ENCODE measurements at places on chromosomes 1 and 21. TPM values are rescaled to one million over a fixed set of nuclear protein-coding genes. Genes with fewer than 3 reads are reported as not detected.

The S100A1 gene
- total RNA-seq, result not detected

The TCHHL1 gene
- not detected for total RNA-seq

The LAD1 gene
- total RNA-seq, result 186 TPM

The TMEM269 gene
- total RNA-seq, result 0.18 TPM

The MARK1 gene
- total RNA-seq, result 34.8 TPM

The FCRL2 gene
- 0.42 TPM for total RNA-seq

The SPRR2G gene
- total RNA-seq, result not detected

The F11R gene
- 166 TPM for total RNA-seq

The GBP6 gene
- not detected for total RNA-seq

The UCK2 gene
- 44.7 TPM for total RNA-seq

The HSD3B1 gene
- 0.75 TPM for total RNA-seq

DNA sequence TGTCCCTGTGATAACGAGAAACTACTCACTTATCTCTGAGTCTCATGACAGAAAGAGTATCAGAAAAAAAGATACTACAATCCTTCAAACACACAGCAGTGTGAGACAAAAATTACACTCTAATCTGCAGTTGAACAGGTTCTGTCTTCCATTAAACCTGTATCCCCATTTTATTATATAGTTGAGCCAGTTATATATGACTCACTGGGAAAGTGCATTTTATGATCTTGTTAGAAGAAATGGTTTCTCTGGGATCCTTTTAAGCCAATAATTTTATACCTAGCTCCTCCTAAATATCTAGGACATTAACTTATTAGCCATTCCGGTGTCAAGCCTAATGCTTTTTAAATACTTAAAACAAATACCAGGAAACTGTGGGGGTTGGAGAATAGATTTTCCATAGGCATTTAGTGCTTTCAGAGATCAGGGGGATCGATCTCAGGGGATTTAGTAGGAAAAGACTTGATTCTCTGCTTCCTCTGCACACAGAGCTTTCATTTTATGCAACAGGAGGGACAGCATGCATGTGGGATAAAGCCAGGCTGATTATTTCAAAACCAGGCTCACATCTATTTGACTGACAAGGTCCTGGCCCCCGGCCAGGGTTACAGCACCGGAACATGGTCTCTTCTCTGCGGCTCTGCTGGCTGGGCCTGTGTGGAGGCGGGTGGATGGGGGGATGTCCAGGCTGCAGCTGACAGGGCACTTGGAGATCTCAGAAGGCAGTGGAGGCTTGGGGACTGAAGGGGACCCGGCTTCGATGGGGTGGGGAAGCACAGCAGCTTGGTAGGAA, 310.6 kb downstream of the DISC1 start:
- DNase-seq, result no peak

- DNase-seq, result no peak
Measured at GRCh38 chr1:86583593-86583992, 36.7 kb downstream of the CLCA4 start.

- DNase-seq, result no peak
Measured at GRCh38 chr1:30758785-30759380, 1.3 kb upstream of the LAPTM5 start.

GRCh38 chr1:186286615-186287315, 88.3 kb downstream of the TPR start:
- DNase-seq, result no peak

DNA sequence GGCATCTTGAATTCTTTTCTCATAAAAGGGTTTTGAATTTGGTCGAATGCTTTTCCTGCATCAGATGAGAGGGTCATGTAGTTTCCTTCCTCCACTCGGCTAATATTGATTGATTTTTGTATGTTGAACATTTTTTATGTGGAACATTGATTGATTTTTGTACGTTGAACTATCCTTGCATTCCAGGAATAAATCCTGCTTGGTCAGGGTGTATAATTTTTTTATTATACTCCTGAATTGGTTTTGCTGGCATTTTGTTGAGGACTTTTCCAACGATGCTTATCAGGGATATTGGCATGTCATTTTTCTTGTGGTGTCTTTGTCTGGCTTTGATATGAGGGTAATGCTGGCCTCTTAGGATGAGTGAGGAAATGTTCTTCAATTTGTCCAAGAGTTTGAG, 8.5 kb downstream of the TMEM240 start:
- DNase-seq, result no peak

- no peak for DNase-seq
Measured at GRCh38 chr1:48229317-48229716, 6.8 kb downstream of the SLC5A9 start.

GRCh38 chr1:30729901-30730300, 6.5 kb upstream of the MATN1 start:
- DNase-seq, result no peak

DNA sequence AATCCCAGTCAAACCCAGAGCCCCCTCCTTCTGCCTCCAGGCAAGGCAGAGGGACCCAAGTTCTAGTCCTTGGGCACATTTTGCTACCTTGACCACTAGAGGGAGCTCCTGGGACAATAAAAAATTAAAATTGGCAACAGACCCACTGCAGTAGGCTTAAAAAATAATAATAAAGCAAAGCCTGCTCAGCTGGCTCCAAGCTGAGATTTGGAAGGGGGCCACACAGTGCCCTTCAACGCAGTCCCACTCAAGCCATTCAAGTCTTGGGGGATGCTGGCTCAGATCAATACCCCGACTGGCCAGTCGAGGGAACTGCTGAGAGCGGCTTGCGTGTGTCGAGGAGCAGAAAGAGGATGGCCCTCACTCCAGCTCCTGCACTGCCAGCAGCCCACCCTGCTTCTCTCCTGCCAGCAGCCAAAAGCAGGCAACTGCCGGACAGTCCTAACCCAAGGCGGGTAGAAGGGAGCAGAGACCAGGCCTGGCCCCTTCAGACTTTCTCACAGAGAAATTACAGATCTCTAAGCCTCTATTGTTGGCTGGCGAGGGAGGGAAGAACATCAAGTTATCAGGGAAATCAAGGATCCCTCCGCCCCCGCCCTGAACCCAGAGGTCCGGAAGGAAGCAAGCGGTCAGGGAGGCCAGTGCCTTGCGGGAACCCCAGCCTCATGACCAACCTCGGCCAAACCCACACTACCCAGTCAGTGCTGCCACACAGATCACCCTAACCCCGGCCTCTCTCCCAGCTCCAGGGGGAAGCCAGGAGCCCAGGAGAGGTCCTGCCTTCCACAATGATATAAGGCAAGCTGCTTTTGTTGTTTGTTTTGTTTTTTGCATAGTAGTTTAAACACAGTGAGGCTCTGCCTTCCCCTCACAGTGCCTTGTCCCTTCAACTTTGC, 4.9 kb upstream of the ALDH4A1 start:
- no peak for DNase-seq

DNA sequence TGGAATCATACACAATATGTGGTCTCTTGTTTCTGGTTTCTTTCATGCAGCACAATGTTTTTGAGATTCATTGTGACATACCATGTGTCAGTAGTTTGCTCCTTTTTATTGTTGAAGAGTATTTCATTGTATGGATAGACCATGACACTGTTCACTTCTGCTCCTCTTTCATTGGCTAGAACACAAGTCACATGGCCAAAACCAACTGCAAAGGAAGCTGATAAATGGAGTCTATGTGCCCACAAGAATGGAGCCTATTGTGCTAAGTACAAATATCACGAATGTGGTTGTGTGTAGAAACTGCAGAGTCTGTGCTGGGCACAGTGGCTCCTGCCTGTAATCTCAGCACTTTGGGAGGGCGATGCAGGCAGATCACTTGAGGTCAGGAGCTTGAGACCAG, 28.6 kb upstream of the FNBP1L start:
- no peak for DNase-seq

DNA sequence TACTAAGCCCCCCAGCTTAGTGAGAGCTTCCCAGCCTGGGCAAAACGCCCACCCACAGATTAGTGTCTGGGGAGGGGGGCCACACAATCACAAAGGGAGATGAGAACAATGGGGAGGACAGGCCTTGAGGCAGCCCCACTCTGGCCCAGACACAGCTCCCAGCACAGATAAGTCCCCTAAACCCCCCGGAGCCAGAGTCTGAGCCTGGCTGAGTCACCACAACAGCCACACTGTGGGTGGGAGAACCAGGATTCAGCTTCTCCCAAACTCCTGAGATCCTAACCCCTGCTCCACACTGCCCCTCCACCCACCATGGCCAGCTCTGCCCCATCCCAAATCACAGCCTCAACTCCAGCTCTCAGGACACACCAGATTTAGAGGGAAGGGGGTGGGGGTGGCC, 4.2 kb downstream of the NECTIN4 start:
- DNase-seq, result no peak

GRCh38 chr1:59436637-59437036, 139.7 kb downstream of the FGGY start:
- no peak for DNase-seq

GRCh38 chr1:184940694-184941409, 33.5 kb downstream of the NIBAN1 start:
- DNase-seq, result no peak

GRCh38 chr21:31008355-31008754, 29.9 kb downstream of the KRTAP19-8 start:
- DNase-seq, result no peak

DNA sequence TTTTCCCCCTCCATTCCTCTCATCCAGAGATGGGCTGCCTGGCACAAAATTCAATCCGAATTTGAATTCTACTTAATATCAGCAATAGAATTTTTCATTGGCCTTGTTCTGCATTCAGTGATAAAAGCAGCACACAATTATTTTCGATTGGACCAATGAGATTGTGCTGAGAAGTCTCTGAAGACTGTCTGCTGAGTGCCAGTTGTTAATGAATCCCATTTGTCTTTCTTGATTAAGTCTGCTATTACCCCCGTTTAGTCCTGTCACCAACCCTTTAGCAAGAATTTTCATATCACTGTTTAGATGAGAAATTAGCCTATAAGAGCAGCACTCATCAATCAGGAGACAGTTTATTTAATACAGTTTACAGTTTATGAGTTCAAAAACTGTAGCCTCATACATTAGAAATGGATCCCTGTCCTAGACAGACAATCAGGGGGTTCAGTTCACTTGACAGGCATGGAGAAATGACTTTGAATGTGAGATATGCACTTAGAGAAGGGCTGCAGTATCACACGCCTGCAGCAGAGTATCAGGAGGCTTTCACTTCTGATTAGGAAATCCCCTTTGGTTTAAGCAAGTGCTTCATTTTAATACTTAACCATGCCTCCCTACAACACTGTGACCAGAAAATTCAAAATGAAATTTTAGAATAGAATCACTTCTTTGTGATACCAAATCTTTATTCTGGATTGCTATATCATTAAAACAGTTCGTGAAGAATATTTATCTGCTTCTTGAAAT, 304.7 kb upstream of the PTBP2 start:
- no peak for DNase-seq

DNA sequence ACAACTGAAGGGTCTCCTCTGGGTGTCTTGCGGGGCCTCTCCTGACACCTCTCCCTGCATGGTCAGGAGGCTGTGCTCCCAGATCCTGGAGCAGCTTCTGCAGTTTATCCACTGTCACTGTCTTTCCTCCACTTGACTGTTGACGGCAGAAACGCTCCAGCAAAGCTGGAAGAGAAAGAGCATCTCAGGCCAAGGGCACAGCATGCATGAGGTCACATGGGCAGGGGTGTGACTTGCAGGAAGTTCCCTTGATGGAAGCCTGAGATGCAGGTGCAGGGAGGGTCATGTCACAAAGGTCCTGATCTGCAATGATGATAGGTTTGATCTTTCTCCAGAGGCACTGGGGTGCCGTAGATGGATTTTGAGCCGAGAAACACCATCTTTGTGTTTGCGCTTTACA, 23.3 kb downstream of the SLC44A3 start:
- DNase-seq, result no peak

- no peak for DNase-seq
Measured at GRCh38 chr1:216005916-216006315, 417.3 kb downstream of the USH2A start.

DNA sequence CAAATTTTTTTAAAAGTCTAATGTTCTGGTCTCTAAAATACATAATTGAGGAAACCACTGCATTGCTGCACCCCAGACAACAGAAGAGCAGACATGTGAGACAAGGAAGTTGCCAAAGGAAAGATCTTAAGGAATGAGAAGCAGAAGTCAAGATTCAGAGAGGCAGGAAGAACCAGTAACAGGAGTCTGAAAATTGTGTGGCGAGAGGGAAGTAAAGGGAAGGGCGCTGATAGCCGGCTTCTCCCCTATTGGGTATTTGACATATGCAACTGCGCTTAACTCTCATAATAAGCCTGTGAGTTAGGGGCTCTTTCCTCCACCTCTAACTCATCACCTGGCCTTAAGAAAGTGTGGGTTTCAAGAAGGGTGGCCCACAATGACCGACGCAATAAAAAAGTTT, 21.9 kb upstream of the KIF14 start:
- no peak for DNase-seq

DNA sequence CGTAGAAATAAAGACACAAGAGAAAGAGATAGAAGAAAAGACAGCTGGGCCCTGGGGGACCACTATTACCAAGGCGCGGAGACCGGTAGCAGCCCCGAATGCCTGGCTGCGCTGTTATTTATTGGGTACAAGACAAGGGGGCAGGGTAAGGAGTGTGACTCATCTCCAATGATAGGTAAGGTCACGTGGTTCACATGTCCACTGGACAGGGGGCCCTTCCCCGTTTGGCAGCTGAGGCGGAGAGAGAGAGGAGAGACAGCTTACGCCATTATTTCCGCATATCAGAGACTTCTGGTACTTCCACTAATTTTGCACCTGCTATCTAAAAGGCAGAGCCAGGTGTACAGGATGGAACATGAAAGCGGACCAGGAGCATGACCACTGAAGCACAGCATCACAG, 4.1 kb upstream of the TPRG1L start:
- DNase-seq, result no peak

DNA sequence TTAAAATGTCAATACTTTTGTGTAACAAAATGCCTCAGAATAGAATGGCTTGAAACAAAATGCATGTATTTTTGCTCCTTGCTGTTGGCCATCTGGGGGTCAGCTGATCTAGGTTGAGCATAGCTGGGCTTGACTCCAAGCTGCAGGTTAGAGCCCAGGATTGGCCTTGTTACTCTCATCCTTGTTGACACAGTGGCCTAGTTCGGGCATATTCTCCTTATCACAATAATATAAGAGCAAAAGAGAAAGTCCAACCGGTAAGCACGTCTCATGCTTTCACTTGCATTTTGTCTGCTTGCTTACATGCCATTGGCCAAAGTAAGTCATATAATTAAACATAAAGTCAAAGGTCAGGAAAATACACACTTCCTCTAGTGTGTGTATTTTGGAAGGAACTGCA, 456.2 kb downstream of the KCNT2 start:
- no peak for DNase-seq

GRCh38 chr1:228405979-228406228, 731 bp downstream of the TRIM11 start:
- no peak for DNase-seq

DNA sequence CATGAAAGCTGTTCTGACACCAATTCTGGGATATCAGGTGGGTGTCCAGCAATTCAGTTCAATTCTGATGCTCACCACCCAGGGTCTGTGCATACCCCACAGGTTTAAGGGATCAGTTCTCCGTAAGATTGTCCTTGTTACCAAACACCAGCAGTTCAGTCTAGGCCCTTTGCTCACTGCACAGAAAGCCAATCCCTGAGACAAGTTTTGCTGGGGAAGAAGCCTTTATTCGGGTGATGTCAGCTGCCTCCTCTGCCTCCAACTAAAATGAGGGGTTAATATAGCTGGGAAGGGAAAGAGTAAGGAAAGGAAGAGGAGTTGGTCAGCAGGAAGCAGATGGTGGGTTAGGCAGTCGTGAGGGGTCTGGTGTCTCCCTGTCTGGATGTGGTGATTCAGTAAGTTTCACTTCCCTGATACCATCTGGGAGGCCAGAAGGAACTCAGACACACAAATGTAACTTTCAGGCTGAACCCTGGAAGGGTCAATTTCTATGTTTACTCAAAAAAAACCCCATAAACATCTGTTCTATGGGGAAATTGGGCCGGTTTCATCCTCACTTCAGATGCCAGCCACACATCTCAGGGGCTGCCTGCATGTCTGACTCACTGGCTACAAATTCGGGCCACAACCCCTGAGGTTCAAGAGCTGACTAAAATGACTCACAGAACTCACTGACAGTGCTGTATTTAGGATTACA, 83.3 kb upstream of the PGBD5 start:
- no peak for DNase-seq
